Endothelial cell (in vitro differentiated cells): ENCODE measurements at places on chromosomes 2 and 18.

DNA sequence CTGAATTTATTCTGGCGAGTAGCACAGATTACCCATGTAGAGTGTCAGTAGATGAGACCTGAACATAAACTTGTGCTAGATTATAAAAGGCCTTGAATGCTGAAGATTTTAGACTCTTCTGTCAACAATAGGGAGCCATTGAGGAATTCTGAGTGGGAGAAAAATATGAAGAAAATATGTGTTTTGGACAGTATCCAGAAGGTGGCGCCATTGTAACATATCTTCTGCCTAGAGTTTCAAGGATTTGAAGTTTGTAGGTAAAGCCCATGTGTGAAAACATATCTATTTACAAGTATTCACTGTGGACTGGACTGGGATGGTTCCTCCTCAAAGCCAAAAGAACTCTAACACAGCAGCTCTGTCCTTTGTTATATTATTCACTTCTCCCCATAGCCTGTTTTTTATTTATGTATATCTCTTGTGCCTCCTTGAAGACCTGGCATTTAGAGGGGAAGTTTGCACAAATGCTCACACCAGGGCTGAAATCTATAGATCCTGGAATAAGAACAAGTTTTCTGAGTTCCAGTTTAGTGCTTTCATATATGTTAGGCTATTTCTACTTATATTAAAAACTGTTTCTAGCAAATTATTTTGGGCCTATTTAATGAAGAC is 124.9 kb downstream of the RDH14 start:
- peak; percentile 62 for DNase-seq

GRCh38 chr2:74198023-74198460 is 373 bp upstream of the MTHFD2 start:
- no peak for DNase-seq

GRCh38 chr2:164784376-164784775 is 57.2 kb downstream of the COBLL1 start:
- DNase-seq: peak; percentile 48

DNA sequence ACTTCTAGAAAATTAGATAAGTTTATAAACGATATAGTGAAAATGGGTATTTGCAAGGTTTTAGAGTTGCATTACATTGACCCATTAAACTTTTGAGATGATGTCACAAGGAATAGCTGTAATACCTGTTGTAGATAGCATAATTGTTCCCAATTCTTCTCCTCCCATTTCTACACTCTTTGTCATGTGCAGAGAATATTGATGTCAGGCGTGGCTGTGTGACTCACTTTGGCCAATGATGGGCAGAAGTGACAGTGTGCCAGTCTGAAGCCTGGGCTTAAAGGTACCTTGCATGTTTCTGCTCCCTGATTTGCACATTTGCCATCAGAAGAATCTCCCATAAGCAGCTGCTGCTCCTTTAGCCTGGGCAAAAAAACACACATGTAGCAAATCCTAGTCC is 26.9 kb upstream of the CCBE1 start:
- no peak for DNase-seq

DNA sequence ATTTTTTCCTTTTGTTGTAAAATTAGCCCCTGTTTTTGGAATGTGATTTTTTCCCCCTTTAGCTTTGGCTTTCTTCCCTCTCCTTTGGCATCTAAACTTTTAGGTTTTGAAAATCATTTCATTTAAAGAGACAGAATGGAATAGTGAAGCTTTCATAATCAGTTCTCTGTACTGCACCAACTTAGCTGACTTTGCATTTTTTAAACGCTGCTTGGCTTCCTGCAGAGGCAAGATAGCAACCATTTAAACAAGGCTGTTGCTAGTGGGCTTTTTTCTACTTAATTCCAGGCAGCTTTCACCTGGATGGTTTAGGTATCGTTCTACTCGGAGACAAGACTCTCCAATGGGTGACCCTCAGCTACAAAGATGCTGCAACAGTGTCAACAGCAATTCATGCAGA is 267.9 kb upstream of the PKDCC start:
- no peak for DNase-seq

- DNase-seq: no peak
Measured at GRCh38 chr2:238092486-238093035, 7.6 kb upstream of the ESPNL start.

DNA sequence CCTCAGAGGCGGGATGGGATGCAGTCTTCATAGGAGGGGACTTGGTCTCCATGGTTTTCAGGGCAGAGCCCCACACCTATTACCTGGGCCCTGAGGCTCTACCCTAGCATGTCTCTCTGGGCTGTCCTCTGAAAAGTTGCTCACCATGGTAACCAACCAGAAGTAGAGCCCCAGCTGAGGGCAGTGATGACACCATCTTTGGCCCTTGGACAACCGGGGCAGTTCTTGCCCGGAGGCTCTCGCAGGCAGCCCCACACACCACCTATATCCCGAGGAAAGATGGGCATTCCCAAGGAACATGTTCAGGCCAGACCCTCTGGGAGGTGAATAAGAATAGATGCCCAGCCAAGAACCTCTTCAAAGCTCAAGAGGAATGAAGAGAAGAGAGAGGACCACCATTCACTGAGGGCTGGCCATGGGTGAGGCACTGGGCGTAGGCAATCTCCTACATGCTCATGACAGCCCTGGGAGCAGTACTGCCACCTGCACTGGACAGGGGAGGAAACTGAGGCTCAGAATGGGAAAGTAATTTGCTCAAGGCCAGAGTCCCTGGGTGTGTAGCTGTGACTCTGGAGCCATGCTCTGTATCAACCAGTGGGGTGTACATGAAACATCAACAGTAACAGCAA is 72.5 kb downstream of the HS1BP3 start:
- no peak for DNase-seq

DNA sequence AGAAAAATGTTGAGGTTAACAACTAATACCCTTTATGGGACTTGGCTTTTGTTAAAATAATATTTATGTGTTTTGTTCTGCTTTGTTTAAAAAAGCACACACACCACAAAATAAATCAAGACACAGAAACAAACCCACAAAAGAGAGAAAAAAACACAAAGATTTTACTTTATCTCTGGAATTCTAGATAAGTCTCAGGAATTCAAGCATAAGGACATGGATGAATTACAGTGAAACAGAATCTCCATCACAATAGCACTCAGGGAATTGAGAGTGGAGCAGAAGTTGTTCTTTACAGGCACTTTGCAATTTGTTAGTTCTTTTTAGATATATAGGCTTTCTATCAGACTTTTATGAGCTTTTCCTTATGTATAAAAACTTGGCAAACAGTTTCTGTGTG is 360.9 kb upstream of the ZC3H15 start:
- DNase-seq: no peak

- no peak for DNase-seq
Measured at GRCh38 chr18:60082282-60082681, 182.5 kb downstream of the PMAIP1 start.

DNA sequence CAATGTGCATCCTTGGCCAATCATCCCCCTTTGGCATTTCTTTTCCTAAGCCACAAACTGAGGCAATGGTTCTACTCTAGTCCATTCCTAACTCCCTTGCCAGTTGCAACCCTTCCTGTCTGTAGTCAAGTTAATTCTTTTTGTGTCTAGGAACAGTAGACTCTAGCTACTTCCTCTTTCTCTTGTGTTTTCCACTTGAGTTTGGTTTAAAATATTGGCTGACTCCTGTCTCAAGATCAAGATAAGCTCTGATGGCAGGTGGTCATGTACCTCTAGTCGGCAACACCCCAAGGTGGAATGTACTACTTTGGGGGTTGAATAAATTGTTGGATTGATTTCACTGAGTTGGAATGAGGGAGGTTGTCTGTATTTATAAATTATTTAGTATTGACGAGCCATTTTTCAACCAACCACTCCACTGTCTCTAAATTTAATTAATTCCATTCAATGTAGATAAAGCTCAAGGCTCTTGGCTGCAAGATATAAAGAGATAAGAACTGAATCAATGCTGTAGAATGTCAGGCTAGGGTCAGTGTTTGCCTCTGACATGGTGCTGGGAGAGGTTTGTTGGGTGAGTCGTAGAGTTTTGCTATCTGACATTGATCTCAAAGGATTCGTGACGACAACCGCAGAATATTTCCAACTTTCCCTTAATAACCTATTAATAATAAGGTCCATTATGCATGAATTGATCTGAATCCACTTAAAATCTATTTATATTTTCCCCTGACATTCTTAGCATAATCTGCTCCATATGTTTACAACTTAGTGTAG is 188.7 kb upstream of the APCDD1 start:
- DNase-seq: no peak

DNA sequence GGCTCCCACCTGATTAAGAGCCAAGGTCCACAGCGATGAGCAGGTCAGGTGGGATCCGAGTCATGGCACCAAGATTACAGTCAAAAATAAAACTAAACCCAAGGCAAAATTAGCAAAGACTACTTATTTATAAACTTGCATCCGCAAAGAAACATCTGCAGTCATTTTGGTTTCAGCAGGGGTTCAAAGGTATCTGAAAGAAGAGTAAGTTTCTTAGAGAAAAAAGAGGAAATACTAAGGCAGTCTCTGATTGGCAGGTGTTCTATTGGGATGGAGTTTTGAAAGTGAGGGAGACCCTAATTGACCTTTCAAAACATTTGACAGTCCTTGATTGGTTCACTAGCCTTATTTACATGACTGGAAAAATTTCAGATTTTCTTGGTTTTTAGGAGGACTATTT is 11.0 kb upstream of the PLB1 start:
- DNase-seq: no peak

GRCh38 chr2:96700086-96700485 is 39.8 kb downstream of the LMAN2L start:
- no peak for DNase-seq

DNA sequence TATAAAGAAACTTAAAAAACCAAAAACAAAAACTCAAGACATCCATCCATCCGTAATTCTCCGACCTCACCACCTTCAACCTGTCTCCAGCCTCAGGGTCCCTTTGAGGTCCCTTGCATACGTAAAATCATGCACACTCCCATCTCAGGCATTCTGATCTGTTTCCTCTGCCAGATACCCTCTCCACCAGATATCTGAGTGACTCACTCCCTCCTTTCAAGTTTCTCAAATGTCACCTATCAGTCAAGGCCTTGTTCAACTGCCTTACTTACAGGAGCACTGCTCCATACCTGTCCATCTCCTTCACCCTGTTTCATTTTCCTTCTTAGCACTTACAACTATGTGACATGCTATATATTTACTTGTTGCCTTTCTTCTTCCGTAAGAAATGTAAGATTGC is 369.3 kb downstream of the NBAS start:
- DNase-seq: no peak

DNA sequence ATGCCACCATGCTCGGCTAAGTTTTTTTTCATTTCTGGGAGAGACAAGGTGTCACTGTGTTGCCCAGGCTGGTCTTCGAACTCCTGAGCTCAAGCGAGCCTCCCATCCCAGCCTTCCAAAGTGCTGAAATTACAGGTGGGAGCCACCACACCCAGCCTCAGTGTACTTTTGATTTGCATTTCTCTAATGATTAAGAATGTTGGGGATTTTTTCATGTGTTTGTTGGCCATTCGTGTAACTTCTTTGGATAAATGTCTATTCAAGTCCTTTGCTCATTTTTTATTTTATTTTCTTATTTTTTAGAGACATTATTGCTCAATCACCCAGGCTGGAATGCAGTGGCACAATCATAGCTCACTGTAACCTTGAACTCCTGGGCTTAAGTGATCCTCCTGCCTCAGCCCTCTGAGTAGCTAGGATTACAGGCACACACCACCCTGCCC is 73.1 kb downstream of the TMEM185B start:
- no peak for DNase-seq

GRCh38 chr2:68811364-68811763 is 59.8 kb downstream of the BMP10 start:
- no peak for DNase-seq

GRCh38 chr2:196259507-196260481 is 88.4 kb upstream of the STK17B start:
- DNase-seq: no peak

DNA sequence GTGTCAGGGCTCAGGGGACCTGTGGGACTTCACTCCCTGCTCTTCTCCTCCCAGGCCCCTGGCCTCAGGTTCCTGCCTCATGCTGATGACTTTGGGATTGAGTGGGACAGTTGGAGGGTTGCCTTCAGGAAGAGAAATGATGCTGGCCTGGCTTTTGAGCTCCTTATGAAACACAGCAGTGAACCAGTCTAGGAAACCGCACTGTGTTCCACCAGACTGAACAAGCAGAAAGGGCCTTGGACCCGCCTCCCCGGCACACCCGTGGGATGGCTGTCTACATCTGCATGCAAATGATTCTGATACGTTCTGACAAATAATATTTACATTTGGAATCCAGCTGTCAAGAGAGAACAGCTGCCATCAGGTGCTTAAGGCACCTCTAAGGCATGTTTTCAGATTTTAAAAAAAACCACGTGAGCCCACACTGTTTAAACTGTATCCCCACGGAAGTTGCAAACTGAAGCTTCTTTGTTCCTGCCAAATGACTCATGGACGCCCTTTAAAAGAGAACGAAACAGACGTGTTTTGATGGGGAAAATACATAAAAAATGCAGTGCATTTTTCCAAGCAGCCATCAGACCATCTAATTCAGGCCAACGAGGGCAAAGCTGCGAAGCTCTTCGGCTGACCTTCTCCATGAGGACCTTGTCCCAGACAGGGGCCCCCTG is 27.6 kb upstream of the ASAP2 start:
- DNase-seq: no peak

DNA sequence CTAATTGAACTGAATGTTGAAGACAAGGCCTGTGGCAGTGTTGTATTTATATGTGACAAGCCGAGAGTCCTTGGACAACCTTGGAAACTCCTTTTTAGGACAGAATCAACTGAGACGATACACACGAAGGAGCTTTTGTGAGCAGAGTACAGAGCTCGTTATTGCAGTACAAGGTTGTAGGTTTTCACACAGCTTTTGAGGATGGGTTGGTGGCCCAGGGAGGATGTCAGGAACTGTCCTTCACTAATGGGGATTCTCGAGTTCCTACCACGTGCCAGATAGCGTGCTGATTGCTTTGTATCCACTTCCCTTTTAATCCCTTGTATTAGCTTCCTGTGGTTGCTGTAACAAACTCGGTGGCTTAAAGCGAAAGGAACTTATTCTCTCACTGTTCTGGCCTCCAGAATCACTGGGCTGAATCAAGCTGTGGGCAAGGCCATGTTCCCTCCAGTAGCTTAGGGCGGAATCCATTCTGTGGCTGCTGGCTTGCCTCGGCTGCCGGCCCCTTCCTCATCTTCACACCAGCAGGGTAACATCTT is 20.2 kb downstream of the INPP4A start:
- DNase-seq: no peak

DNA sequence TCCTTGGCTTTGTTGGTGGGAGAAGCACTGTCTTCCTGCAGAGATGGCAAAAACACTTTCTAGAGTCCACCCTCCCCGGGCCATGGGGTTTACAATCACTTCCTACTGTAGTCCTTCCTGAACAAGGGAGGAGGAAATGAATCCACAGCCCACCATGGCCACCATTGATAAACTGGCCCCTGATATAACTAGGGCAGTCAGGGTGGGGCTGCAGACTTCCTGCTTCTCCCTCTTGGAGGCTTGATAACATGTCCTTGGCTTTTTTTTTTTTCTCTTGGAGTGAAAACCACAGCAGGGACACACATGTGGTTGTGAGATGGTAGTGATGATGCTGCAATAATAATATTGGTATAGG is 437.8 kb downstream of the ZNF521 start:
- DNase-seq: peak; percentile 18
